ENCODE measurements at places on chromosomes 2 and 18.

DNA sequence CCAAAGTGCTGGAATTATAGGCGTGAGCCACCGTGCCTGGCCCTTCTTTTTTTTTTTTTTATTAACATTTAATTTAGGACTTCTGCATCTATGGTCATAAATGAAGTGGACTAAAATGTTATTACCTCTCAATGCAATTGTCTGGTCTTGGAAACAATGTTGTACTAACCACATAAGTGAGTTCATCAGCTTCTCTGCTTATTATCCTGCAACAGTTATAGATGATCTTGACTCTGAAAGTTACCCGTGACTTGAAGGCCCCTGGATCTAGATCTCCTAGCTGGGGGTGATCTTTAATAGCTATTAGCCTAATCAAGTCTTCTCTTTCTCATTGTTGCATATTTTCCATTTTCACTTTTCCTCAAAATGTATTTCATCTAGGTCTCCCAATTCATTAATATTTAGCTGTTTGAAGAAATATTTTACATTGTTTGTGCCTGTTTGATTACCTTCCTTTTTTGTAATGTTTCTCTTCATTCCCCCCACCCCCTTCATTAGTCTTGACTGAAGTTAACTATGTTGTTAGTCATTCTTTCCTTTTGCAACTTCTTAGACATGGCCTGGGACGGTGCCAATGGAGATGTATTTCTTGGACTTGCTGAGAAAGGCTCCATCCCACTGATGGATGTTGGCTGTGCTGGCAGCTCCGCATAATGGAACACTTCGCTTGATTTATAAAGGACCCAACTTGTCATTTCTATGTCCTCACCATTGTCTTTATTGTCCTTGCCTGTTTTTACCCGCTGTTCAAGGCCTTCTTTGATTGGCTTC, 141.6 kb upstream of the RIOK3 start:
- DNase-seq = peak; percentile 92

DNA sequence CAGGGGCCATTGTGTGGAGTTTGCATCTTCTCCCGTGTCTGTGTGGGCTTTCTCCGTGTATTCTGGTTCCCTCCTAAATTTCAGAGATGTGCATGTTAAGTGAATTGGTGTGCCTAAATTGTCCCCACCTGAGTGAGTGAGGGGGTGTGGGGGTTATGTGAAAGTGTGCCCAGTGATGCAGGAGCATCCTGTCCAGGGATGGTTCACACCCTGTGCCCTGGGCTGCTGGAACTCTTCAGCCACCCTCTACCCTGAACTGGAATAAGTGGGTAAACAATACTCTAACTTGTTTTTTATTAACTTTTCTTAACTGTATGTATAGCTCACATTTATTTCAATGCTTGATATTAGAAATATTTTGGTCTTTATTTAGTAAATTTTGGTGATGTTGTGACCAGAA, 56.0 kb downstream of the UBE2E3 start:
- no peak for DNase-seq

- DNase-seq = no peak
Observed at GRCh38 chr18:35728676-35729075, 147.1 kb downstream of the GALNT1 start.

DNA sequence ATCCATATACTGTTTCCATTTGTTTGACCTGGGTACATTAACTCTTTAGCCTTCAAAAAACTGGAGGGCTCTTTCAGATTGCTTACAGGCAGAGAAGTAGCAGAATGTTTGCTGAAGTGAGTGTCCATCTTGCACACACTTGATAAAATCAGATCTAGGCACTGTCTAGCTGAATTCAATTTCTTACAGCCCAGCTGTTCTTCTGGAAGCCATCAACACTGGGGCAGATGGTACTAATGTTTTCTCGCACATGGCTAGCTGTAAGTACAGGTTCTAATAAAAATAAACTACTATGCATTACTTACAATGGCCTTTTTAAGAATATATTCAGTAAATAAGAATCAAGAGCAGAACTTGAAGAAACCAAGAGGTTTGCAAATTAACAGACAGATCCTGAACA, 175.9 kb downstream of the NBAS start:
- no peak for DNase-seq

- DNase-seq = no peak
Observed at GRCh38 chr2:148952621-148953020, 77.6 kb downstream of the KIF5C start.

- DNase-seq = no peak
Observed at GRCh38 chr18:62572456-62572855, 49.6 kb downstream of the ZCCHC2 start.

GRCh38 chr2:80815259-80815658, 510.7 kb upstream of the LRRTM1 start:
- DNase-seq = no peak

- DNase-seq = no peak
Observed at GRCh38 chr2:103789381-103790095, 1027.7 kb downstream of the TMEM182 start.

- DNase-seq = peak; percentile 39
Observed at GRCh38 chr2:26088038-26088643, 54.3 kb downstream of the RAB10 start.

- DNase-seq = no peak
Observed at GRCh38 chr2:187364696-187365095, 83.4 kb downstream of the CALCRL start.

DNA sequence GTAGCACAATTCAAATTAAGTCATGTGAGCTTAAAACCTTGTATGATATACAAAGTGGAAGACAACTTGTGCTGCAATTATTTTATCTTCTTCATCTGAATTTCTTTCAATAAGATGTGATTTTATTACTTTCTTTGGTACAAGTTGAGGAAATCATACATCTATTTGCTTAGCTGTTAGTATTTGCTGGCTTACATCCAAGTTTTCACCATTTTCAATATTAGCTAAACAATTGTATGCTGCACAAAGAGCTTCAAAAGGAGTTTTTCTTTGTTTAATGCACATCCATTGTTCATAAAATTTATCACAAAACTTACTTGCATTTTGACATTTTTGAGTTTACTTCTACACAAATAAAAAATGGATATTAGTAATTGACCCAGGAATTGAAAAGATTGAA, 40.9 kb downstream of the SCN9A start:
- no peak for DNase-seq

- DNase-seq = no peak
Observed at GRCh38 chr2:162749994-162750393, 88.6 kb downstream of the KCNH7 start.

GRCh38 chr18:42028247-42028832, 73.3 kb downstream of the PIK3C3 start:
- DNase-seq = peak; percentile 56

DNA sequence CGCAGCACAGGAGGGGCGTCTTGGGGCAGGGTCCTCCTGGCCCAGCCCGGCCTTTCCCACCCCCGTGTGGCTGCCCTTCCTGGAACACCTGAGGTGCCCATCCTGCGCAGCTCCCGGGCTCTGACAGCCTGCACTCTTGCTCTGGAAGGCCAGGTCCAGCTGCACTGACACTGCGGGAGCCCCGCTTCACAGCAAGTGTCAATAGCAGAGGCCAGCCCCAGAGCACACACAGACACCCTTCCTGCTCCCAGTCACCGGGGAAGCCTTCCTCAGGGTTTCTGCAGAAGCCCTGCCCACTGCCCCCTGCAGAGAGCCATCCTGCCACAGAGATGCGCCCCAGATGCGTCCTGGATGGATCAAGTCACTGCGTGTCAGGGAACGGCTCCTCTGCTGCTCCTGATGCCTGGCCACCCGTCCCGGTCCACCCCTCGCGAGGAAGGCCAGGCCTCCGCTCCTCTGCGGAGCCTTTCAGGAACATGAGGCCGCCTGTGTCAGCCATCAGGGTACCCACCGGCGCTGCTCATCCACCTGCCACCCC, 519.2 kb upstream of the MYT1L start:
- DNase-seq = no peak

DNA sequence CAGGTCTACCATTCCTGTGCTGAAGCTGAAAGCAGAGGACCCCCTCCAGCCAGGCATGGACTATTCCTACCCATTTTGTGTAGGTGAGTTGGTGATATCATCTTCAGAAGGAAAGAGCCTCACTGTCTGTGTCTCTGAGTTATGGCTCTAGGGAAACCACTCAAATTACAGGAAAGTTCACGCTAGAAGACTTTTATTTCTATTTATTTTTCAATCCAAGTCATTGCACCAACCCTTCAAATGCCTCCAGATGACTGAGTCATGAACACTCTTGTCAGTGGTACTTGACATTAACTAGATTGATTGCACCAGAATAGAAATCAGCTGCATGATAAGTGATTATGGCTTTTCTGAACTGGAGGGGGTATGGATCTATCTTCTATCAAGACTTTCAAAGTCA, 338.4 kb downstream of the MBD2 start:
- DNase-seq = no peak

- DNase-seq = no peak
Observed at GRCh38 chr2:197804758-197805714, 643 bp downstream of the PLCL1 start.

DNA sequence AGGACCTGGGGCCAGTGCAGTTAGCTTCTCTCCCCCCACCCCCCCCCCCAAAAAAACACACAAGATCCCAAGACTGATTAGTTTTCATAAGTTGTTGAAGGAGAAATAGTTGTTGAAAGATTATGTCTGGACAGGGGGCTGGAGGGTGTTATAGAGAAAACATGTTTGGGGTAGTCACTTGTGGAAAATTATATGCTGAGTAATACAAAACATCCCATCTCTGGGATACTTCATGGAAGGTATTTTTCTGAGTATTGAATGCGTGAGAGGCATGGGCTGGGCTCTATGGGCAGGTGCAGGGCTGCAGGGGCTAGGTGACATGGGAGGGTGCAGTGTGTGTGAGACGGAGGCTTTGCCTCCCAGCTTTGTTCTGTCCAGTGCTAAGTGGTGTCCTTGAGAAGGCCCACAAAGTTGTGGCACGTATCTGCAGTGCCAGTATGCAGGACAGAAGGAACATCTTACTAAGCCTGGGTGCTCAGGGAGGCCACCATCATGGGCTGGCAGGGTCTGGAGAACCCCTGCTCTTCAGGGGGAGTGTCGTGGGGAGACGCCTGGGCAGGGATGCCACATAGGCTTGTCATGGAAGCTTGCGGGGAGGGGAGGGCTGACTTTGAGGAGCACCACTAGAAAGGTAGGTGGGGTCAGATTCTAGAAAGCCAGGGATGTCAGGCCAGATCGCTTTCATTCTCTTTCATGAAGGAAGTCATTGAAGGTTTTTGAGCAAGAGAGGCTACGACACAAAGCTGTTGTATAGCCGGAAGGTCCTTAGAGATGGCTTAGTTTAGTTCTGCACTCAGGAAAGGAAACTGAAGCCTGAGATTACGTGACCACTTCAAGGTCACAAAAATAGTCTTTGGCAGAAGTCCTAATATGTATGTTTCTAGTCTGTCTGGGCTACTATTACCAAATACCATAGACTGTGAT, 232.0 kb downstream of the LDLRAD4 start:
- no peak for DNase-seq

DNA sequence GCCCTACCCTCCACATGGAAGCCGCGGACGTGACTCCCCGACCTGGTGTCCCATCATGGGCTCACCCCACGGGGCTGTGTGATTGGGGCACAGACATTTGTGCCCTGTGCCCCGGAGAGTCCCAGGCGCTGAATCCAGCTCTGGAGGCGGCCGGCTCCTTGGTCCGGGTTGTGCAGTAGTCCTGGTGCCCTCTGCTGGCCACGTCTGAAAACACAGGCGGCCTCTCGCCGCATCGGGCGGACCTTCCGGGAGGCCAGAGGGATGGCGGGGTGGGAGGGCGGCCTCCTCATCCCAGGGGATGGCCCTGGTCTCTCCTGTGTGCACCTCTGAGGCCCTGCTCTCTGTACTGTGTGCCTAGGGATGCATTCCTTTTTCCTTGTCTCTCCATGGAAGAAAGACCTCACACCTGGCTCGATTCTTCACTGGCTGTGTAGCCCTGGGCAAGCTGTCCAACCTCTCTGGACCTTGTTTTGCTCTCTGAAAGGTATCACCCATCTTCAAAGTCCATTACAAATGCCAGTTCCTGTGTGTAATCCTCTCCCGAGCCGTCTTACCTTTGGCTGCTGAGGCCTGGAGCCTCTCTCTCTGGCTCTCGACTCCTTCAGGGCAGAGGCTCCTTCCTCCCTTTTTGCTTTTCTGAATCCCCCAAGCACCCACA, 27.6 kb downstream of the CELF4 start:
- peak; percentile 27 for DNase-seq

GRCh38 chr18:7329016-7329415, 98.1 kb downstream of the LRRC30 start:
- no peak for DNase-seq

- DNase-seq = no peak
Observed at GRCh38 chr2:13558368-13558767, 841.6 kb downstream of the TRIB2 start.

DNA sequence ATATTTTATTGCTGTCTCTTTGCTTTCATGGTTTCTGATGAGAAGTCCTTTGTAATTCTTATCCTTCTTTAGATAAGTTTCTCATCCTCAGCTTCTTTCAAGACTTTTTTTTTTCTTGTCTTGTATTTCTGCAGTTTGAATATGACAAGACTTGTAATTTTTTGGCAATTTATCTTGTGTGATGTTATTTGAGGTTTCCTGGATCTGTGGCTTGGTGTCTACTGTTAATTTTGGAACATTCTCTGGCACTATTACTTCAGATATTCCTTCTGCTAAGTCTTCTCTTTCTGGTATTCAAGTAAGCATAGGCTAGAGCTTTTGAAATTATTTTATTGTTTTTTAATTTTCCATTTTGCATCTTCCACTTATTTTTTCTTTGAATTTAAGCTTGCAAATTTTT, 1083.2 kb downstream of the CNTNAP5 start:
- no peak for DNase-seq

- no peak for DNase-seq
Observed at GRCh38 chr18:48829443-48830149, 121.2 kb downstream of the SMAD7 start.

GRCh38 chr2:239029958-239030357, 182.1 kb downstream of the TWIST2 start:
- no peak for DNase-seq

DNA sequence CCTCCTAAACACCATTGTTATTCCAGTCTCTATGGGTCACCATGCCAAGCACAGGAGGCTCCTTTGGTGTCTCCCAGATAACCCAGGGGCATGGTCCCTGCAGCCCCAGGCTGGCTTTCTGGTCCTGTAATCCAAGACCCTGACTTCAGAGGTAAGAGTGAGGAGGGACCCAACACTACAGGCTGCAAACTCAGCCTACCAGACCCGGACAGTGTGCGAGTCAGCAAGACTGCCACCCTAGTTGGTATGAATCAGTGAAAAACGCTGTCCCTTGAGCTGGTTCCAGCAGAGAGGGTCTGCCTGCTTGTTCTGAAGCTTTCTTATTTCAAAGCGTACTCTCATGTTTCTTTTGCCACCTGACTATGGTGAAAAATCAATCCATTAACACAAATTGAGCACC, 47.6 kb upstream of the ZFP36L2 start:
- no peak for DNase-seq
